ENCODE measurements at places on chromosomes 16 and 17.

DNA sequence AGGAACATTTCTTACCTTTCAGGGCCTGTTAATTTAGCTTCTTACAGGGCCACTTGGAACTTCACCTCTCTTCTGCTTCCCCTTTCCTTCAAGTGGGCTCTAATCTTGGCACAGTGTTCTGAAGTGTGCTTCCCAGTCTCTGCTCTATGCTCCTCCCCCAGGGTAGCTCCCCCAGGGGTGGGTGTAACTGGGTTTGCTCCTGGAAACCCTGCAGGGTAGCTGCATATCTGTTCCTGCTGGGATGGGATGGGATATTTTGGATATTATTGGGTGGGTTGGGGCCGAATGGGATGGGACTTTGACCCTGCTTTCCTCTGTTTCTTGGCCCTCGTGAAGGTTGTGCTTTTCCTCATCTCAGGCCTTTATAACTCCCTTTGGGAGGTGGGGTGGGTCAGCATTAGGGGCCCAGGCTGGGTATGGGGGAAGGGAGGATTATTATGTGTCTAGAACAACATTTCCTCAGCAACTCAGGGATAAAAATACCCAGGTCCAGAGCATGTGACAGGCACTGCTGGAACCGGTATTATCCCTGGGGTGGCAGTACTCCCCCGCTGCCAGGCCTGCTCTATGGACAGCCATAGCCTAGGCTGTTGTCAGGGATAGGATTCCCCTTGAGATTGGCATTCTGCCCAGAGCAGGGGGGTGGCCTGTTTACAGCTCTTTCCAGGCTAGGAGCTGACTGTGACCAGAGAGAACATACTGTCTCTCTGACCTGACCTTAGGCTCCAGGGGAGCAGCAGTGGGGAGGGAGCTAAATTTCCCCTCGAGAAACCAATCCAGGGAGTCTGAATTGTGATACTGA, 5.0 kb downstream of the NFE2L1 start:
- DNase-seq, result peak; percentile 70

DNA sequence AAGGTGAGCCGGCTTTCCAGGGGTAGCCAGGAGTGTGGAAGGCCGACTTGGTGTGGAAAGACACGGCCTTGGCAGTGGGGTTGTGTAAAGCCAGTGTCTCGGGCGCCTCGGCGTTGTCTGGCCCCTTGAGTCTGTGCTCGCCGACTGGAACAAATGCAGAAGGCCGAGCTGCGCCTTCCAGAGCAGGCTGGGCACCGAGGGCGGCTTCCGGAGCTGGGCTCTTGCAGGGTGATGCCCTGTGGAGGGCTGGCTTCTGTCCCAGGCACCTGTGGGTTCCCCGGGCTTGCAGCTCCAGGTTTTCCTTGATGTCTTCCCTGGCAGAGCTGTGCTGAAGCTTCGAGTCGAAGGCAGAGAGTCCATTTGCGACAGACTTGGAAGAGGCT, 8.0 kb downstream of the ZNF750 start:
- peak; percentile 12 for DNase-seq

DNA sequence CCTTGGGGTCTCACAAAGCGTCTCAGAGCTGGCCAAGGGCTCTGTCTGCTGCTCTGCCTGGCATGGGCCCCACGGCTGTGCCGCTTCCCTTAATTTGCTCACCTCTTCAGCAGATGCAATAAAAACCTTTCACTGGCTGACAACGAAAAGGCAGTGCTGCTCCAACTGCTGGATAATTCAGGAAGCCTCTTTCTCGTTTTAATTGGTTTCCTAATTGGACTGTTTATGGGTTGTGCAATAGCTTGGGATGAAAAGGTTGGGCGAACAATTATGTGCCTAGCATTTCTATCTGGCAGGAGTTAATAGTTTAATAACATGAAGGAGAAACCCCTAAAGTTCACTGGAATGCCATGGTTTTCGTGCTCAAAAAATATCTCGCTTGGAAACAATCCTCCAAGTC, 234.1 kb upstream of the IRX5 start:
- DNase-seq, result no peak

DNA sequence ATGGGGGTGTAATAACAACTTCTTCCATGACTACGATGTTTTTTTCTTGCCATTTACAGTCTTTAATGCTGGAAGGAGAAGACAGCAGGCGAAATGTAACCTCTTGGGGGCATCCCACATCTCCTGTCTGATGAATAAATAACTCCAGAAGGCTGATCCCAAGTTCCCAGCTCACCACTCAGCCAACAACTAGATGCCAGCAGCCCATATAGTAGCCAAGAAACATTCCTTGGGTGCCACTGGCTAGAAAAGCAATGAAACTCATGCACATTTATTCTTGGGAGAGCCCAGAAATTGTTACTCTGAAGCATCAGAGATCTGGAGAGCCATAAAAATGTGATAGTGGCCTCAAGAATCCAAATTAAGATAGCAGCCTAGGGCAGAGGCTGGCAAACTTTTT, 22.7 kb upstream of the TMEM101 start:
- DNase-seq, result no peak

DNA sequence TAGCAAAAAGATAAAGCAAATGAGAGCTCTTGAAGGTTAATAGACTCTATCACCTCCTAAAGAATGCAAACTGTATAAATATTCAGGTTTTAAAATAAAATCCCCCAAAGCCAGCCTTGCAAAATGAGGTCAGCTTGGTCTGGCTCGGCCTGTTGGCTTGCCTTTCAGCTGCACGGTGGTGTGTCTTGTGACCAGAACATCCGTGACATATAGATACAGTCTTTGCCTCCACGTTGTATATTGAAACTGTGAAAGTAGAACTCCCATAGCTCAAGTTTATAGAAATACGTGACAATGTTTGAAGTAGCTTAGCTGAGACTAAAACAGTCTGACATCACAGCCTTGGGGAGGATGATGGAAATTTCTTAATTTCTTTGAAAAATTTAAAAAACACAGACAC, 236.6 kb upstream of the MYOCD start:
- DNase-seq, result no peak

DNA sequence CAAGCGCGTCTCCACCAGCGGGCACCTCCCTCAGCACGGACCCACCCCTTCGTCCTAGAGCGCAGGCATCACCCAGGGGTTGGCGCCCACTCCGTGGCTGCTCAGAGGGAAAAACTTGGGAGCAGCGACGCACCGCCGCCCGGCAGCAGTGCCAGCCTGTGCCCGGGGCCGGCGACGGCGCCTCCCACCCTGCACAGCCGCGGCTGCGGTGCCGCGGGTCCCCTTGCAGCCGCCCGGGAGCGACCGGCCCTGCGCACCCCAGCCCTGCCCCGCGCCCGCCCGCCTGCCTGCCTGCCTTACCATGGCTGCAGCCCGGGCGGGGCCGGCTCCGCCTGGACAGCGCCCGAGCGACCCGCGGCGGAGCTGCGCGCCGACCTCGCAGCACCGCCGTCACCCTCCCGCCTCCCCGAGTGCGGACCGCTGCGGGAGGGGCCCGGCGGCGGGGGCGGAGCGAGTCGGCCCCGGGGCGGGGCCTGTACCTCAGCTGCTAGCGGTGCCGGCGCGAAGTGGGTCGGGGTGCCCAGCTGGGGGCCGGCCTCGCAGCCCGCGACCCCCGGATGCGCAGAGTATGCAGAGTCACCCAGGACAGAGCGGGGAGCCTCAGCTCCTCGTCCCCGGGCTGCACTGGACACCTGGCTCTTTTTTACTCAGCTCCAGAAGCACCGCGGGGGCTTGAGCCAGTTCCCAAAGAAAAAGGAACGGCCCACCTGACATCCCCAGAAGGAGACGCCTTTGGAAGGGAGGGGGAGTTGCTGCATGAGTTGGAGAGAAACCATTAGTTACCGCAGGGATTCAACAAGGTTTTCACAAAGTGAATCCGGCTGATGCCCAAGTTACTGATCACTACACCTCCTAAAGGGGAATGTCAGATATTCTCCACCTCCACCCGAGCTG, 17.5 kb upstream of the MTMR4 start:
- no peak for DNase-seq

GRCh38 chr16:76913046-76913445, 277.9 kb upstream of the MON1B start:
- no peak for DNase-seq

GRCh38 chr16:59385959-59386358, 651.8 kb upstream of the GOT2 start:
- no peak for DNase-seq

- peak; percentile 78 for DNase-seq
These were observed 41.8 kb downstream of the TEKT5 start for GRCh38 chr16:10652730-10653590.

DNA sequence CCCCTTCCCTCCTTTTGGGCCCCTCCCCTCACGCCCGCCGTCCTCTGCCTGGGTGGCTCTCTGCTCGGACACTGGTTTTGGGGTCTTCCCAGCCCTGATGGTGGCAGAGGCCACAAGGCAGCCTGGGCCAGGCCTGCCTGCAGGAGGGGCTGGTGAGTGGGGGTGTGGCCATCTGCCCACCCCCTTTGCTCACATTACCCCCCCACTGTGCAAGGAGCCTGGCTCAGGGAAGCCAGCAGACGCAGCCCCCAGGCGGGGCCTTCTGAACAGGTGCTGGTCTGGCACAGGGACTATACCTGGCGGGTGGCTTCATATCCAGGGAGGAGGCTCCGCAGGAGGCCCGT, 10.7 kb upstream of the ZFPM1 start:
- no peak for DNase-seq

DNA sequence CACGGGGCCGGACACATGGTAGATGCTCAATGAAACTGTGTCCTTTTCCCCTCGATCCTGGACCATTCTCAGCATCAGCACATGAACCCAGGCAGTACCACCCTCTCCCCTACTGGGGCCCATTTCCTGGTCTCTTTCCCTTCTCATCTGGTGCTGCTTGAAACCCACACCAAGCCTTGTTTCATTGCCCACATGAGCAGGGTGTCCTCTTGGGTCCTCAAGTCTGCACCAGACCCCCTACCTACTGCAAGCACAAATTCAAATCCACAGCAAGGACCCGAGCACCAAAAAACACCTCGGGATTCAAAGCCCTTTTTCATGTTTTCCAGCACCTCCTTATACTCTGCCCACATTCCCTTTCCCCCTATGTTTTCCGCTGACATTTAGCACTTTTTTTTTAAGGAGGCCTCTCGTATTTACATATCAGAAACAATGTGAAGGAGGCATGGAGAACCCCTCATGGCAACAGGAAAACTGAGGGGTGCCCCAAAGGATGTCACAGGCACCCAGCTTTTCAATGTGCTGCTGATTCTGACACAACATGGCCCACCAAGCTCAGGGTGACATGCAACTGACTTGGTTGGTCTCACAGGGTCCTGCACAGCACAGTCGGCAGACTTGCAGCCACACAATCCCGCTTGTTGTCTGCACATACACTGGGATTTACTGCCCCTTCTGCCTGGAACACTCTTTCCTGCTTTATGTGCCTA, 4.6 kb upstream of the CCL1 start:
- DNase-seq, result no peak

GRCh38 chr16:49330562-49331201, 42.9 kb upstream of the C16orf78 start:
- DNase-seq, result no peak

GRCh38 chr16:48622456-48623303, 12.7 kb upstream of the N4BP1 start:
- no peak for DNase-seq

DNA sequence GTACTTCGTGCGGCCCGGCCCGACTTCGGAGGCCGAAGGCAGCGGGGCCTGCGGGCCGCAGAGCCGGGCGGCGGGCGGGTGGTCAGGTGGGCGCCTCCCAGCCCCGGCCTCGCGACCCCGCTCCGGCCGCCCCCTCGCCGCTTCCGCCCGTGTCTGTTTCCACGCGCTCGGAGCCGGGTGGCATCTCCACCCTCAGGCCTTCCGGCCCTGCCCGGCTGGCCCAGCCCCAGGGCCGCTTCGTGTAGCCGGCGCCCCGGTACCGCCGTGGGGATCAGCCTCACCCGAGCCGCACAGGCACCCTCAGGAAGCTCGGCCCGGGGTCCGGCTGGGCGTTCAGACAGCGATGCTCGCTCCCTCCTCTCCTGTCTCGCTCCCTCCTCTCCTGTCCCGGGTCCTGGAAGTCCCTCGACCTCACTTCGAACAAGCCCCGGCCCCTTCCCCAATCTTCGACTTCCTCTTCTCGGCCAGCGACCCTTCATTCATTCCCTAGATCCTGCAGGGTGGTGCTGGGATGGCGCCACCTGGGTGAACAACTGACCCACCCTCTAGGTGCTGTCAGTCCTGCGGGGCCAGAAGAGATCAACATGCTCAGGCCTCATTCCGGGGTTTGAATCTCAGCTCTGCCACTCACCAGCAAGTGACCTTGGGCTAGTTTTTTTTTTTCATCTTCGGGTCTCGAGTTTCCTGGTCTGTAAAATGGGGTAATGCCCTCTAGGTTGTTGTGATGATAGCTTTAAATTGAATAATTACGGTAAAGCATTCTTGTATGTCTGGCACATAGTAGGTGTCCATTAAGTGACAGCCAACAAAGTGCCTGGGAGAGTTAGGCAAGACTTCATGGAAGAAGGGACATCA, 610 bp downstream of the VPS4A start:
- DNase-seq, result no peak

DNA sequence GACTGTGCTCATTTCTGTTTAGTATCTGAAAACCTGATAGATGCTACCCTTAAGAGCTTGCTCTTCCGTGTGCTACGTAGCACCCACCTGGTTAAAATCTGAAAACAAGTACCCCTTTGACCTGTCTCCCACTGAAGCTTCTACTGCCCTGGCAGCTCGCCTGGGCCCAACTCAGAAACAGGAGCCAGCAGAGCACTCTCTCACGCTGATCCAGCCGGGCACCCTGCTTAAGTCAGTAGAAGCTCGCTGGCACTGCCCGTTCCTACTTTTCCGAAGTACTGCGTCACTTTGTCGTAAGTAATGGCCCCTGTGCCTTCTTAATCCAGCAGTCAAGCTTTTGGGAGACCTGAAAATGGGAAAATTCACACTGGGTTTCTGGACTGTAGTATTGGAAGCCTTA, 18.9 kb downstream of the NTAN1 start:
- DNase-seq, result no peak

- no peak for DNase-seq
These were observed 8.8 kb downstream of the ITGAL start for GRCh38 chr16:30481381-30481780.

GRCh38 chr16:68074850-68075555, 10.2 kb upstream of the NFATC3 start:
- no peak for DNase-seq

DNA sequence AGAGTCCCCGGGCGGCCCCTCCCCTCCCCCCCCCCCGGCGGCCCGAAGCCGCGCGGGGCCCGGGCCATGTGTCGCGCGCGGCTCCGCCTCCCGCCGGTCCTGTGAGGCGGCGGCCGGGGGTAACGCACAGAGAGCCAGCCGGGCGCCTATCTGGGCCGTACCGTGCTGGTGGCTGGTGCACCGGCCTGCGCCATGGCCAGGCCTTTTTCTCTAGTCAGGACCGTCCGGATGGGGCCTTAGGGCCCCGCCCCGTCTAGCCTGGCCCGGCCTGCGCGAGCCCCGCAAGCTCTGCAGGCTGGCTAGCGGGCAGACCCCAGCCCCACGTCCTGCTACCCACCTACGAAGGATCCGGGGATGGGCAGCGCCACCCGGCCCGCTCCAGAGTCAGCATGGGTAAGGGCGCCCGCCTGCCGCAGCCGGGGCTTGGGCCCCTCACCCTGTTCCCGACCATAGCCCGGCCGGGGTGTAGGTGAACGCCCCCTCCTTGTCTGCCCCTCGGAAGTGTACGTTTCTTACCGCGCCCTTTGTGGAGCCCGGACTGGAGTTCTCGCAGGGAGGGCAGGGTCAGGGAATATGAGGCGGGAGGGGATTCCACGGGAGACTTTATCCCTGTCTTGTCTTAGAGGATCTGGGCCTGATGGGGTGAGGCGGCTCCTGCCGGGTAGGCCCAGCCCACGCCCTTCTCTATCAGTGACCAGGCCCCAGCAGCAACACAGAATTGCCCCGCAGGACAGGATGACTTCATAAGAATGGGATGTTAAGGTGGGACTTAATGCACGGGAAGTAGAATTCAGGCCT, at the start of gene CENPT:
Gene CENPT (minus strand): TSS at position 630 of the 798 bp plus-strand sequence. CDS start 13,834 bp downstream, outside the sequence.
- DNase-seq, result no peak
